ENCODE measurements at places on chromosomes 13 and 19. TPM values are rescaled to one million over a fixed set of nuclear protein-coding genes. Genes with fewer than 3 reads are reported as not detected.

The SLC6A16 gene
- total RNA-seq: 6.6 TPM

The EDDM13 gene
- not detected for total RNA-seq

The NFIX gene
- 2.4 TPM for total RNA-seq

The WDR88 gene
- total RNA-seq: not detected

The XAB2 gene
- 32.8 TPM for total RNA-seq

The RAB3A gene
- total RNA-seq: 77.4 TPM

The DACT3 gene
- total RNA-seq: 55.1 TPM

The NLRP7 gene
- not detected for total RNA-seq

DNA sequence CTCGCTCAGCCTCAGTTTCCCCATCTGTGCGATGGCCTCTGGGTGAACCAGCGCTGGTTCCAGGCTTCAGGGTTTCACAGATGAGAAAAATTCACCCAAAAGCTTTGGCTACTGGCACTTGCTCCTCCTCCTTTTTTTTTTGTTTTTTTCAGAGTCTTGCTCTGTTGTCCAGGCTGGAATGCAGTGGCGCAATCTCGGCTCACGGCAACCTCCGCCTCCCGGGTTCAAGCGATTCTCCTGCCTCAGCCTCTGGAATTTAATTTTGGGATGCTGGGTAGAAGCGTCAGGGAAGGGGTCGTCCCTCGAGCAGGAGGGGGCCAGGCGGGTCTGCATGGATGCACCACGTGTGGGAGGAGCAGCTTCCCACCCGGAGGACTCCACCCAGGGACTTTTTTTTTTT is 7.0 kb downstream of the PRSS57 start:
- no peak for DNase-seq
- no peak overlapping the region for H3K27ac ChIP-seq
- H3K4me3 ChIP-seq: no peak overlapping the region
- H3K4me1 ChIP-seq: no peaks in the 10 kb centered on the region
- H3K27me3 ChIP-seq: peaks cover 1% of the 10 kb centered on the region

- H3K4me1 ChIP-seq: no peaks in the 10 kb centered on the region
- H3K36me3 ChIP-seq: peaks cover 6% of the 10 kb centered on the region
- H3K27ac ChIP-seq: no peak within 1 kb of the TSS
- no peak for DNase-seq
- no peaks in the 10 kb centered on the region for H3K27me3 ChIP-seq
Measured at GRCh38 chr19:15948223-15949058, at the start of gene OR10H4. TSS of gene OR10H4 (plus strand) at chr19:15949008. CDS start at chr19:15949008, 0 bp downstream.

DNA sequence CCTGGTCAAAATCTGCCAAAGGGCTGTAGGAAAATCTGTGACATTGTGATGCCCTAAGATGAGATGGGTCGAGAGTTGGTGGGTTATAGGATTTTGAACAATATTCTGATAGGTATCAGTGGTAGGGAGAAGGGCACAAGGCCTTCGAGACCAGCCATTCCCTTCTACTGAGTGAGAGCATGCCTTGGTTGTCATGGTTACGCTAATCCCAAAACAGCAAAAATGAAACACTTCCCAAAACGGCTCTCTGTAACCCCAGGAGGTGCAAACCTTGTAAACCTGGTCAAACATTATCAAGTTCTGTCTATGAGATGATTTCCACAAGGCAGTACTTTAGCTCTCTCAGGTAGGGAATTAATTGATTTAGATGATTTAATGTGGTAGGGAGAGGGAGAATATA is 158.7 kb upstream of the RNF113B start:
- H3K4me1 ChIP-seq: peaks cover 8% of the 10 kb centered on the region
- peaks cover 13% of the 10 kb centered on the region for H3K36me3 ChIP-seq
- no peak for DNase-seq
- no peak overlapping the region for H3K27ac ChIP-seq

- H3K36me3 ChIP-seq: no peaks in the 10 kb centered on the region
- no peaks in the 10 kb centered on the region for H3K4me1 ChIP-seq
- H3K27ac ChIP-seq: peak overlapping the region; percentile 85
- H3K4me3 ChIP-seq: peak overlapping the region; percentile 92
- DNase-seq: no peak
- H3K27me3 ChIP-seq: peaks cover 1% of the 10 kb centered on the region
Measured at GRCh38 chr19:36128392-36128736, 11.5 kb upstream of the CAPNS1 start.

DNA sequence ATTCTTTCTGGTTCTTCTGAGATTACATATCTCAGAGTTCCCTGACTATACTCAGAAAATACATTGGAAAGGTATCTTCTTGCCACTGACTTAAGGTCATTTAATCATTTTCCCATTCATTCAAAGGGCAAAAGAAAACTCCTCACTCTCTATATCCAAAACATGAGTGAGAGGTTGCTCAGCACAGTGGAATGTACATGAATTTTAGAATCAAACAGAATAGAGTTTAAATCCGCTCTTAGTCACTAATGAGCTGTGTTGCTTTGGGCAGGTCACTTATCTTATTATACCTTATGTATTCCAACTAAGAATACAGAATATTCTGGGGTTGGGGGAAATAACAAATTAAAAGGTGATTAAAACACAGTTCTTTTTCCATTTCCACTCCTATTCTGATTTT is 452.6 kb upstream of the KLF12 start:
- H3K4me1 ChIP-seq: no peaks in the 10 kb centered on the region
- DNase-seq: no peak
- H3K27ac ChIP-seq: no peak overlapping the region
- no peak overlapping the region for H3K4me3 ChIP-seq
- H3K27me3 ChIP-seq: no peaks in the 10 kb centered on the region

DNA sequence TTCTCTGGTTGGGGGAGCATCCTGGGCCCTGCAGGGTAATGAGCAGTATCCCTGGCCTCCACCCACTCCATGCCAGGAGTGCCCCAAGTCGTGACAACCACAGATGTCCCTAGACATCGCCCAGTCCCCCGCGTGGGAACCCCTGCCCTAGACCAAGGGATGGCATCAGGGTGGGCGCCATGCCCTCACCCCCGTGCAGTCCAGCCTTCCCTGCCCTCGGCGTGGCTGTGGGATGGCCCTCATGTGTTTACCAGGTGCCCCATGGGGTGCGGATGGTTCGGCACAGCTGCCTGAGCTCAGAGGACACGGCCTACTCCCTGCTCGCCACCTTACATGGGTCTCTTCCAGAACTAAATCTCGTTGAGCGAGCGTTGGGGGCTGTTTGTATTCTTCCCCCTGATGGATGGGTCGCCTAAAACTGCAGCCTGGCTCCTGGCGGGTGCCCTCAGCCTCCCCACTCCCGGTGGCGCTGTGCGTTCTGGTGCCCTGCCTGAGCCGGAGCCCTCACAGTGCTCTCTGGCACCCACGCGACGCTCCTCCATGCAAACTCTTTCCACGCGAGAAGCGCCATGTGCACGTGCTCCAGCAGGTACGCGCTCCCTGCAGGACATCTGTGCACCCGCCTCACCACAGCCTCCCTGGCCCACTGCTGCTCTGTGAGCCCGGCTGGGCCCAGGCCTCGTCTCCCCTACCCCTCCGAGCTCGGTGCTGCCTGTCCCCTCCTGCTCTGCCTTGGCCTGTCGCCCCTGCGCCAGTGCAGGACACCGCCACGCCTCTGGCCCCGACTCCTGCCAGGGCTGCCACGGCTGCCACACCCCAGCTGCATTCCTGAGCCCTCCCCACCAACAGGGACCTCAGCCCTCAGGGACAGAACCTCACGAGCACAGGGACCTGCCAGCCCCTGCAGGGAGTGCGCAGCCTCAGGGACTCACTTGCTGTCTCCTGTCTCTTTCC is 145.0 kb downstream of the KDM4B start:
- peaks cover 32% of the 10 kb centered on the region for H3K4me1 ChIP-seq
- H3K27ac ChIP-seq: no peak overlapping the region
- no peak for DNase-seq
- H3K4me3 ChIP-seq: no peak overlapping the region
- peaks cover 23% of the 10 kb centered on the region for H3K27me3 ChIP-seq
- peaks cover 9% of the 10 kb centered on the region for H3K36me3 ChIP-seq

DNA sequence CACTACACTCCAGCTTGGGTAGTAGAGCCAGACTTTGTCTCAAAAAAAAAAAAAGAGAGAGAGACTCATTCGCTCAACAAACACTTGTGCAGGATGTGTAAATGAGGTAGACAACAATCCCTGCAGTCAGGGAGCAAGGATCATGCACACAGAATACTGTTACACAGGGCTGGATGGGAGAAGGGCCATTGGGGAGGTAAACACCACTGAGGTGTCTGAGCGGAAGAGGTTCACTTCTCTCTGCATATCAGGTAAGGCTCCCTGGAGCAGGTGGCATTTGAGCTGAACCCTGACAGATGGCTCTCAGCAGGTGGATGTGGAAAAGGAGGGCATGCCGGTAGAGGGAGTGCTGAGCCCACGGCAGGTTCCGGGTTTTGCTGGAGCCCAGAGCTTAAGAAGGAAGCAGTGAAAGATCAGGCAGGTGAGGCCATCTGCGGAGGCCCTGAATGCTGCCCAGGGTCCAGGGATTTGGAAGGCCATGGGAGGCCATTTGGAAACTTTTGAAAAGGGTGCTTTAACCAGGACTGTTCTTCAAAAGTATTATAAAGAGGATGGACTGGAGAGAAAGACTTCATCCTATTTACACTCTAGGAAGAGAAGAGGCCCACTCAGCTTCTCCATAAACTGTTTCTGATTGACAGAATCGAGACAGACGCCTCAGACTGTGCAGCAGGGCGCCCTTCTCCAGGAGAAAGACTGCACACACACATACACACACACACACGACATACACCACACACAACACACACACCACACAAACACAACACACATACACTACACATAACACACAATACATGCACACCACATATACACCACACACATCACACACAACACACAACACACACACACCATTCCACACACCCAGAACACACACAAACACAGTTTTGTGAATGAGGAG is 199.4 kb downstream of the USP12 start:
- H3K27me3 ChIP-seq: peaks cover 9% of the 10 kb centered on the region
- no peak overlapping the region for H3K4me3 ChIP-seq
- H3K4me1 ChIP-seq: peaks cover 19% of the 10 kb centered on the region
- H3K27ac ChIP-seq: peak overlapping the region; percentile 28
- DNase-seq: no peak
- H3K36me3 ChIP-seq: no peaks in the 10 kb centered on the region

DNA sequence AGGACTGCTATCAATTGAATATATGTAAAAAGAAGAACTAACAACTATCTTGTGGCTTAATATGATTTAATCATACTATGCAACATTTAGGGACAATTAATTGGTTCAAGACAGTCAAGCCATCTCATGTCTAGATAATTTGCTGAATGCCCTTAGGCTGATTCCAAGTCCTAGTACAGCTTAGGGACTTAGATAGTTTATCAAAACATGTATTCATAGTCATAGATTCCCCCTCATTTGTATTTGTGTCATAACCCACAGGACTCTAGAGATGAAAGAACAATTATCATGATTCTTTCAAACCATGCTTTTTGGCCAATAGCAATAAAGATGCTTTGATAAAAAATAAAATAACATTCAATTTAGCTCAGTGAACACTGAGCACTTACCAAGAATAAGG is 607.6 kb downstream of the SLITRK1 start:
- no peak overlapping the region for H3K4me3 ChIP-seq
- DNase-seq: no peak
- no peaks in the 10 kb centered on the region for H3K4me1 ChIP-seq
- no peak overlapping the region for H3K27ac ChIP-seq

DNA sequence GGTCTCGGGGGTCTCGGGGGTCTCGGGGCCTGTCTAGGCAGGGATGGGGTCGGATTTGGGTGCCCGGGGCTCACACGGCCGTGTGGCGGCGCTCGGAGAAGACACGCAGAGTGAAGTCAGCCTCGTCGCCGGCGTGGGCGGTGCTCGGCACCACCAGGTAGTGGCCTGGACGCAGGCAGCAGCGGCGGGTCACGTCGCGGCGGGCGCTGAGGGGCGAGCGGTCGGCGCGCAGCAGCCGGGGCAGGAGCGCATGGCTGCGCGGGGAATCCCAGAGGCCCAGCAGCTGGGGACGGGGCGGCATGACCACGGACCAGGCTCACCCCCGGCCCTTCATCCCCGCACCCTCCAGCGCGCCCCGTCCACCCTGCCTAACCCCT is 8.2 kb downstream of the CAPN12 start:
- H3K36me3 ChIP-seq: peaks cover 5% of the 10 kb centered on the region
- H3K27ac ChIP-seq: no peak overlapping the region
- peaks cover 16% of the 10 kb centered on the region for H3K27me3 ChIP-seq
- H3K4me1 ChIP-seq: peaks cover 5% of the 10 kb centered on the region
- peak; percentile 52 for DNase-seq
- H3K4me3 ChIP-seq: no peak overlapping the region

- H3K4me3 ChIP-seq: no peak overlapping the region
- no peak for DNase-seq
- H3K4me1 ChIP-seq: no peaks in the 10 kb centered on the region
- H3K27me3 ChIP-seq: no peaks in the 10 kb centered on the region
Measured at GRCh38 chr13:65309906-65310305, 1920.2 kb downstream of the PCDH9 start.

DNA sequence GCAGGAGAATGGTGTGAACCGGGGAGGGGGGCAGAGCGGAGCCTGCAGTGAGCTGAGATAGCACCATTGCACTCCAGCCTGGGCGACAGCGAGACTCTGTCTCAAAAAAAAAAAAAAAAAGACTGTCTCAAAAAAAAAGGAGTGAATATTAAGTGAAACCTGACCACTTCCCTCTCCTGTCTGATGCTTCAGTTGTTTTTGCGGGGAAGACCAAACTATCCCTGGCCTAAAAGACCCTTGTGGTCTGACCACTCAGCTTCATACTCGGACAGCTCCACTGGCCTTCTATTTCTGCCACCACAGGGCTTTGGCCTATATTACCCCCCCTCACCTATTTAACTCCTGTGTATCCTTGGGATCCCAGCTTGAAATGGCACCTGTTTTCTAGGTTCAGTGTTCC is 2.3 kb downstream of the CLASRP start:
- H3K4me1 ChIP-seq: peaks cover 8% of the 10 kb centered on the region
- H3K36me3 ChIP-seq: no peaks in the 10 kb centered on the region
- no peak overlapping the region for H3K27ac ChIP-seq
- no peak for DNase-seq
- H3K27me3 ChIP-seq: peaks cover 3% of the 10 kb centered on the region

Data from glutamatergic neuron (in vitro differentiated cells).